HCT116 (cell line): ENCODE measurements at places on chromosomes 3 and 15.
A peak's percentile ranks its signal among the peaks of the same experiment; 100 is the strongest.

GRCh38 chr3:71657831-71658530, 67.2 kb downstream of the EIF4E3 start:
- peak; percentile 7 for DNase-seq

DNA sequence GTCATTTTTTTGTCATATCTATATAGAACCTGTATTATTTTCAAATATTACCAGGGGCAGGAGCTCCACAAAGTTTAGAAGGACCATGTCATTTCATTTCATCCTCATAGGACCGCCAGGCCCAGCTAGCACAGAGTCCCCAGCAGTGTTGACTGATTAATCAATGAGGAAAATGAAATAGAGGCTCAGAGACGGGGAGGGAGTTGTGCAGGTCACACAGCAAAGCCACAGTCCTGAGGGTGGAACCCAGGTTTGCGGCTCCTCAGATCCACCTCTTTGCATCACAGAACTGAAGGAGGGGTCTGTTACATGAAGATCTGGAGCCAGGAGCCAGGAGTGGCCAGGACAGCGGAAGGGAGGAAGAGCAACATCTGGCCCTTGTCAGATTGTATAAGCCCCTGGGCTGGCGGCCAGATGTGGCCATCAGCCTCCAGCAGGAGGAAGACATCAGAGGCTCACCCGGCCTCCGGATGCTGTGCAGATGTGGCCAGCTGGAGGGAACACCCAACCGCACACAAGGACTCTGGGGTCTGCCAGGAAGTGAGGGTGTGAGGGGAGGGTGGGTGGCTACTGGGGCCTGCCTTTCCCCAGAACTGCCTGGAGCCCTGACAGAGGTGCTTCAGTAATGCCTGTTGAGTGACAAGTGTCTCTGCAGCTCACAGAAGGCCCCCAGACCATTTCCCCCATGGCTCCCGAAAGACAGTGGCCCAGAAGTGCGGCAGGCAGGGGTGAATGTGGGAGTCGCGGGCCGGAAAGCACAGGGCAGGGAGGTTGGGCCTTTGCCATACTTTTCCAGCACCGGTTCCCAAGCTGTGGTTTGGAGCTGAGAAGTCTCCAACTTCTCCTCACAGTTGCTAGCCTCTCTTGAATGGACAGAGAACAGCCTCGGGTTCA, 21.3 kb downstream of the EFCC1 start:
- DNase-seq = no peak

- DNase-seq = no peak
These were observed 35.6 kb upstream of the NDUFB4 start for GRCh38 chr3:120560304-120561250.

- DNase-seq = no peak
These were observed 148.6 kb upstream of the CDIN1 start for GRCh38 chr15:36430726-36431265.

DNA sequence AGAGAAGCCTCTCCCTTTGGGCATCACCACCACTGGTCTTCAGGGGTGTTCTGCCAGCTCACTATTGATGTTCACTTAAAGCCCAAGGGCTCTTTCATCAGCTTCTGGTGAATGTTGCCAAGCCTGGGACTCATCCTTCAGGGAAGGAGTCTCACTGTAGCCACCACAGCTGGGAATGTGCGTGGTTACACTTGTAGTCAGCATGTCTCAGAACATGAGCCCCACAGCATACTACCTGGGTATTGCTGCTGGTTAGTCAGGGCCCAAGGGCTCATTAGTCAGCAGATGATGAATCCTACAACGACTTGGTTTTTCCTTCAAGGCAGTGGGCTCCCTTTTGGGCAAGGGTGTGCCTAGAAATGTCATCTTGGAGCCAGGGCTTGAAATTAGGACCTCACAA, 412.9 kb downstream of the VGLL3 start:
- no peak for DNase-seq

- DNase-seq = no peak
These were observed 216.1 kb downstream of the ATP8B4 start for GRCh38 chr15:49902685-49903501.

GRCh38 chr3:146539315-146539714, 5.1 kb downstream of the PLSCR1 start:
- DNase-seq = no peak
